ENCODE measurements at places on chromosomes 3 and 15.

GRCh38 chr3:13588221-13588701, 39.3 kb downstream of the FBLN2 start:
- no peak for DNase-seq

DNA sequence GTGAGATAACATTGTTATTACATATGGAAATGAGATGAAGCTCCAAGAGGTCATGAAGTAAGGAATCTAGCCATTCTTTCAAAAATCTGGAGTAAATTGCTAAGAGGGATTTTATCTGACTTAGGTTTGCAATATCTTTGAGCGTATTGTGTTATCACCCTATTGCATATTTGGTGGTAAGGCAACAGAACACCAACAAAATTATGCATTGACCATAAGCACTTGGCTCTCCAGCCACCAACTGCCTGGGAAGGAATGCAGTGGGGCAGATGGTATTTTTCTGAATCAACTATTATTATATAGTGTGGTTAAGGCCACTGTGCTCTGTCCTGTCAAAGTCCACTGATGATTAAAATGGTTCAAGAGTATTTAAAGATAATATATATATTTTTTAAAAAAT, 287.9 kb upstream of the SEMA6D start:
- no peak for DNase-seq

DNA sequence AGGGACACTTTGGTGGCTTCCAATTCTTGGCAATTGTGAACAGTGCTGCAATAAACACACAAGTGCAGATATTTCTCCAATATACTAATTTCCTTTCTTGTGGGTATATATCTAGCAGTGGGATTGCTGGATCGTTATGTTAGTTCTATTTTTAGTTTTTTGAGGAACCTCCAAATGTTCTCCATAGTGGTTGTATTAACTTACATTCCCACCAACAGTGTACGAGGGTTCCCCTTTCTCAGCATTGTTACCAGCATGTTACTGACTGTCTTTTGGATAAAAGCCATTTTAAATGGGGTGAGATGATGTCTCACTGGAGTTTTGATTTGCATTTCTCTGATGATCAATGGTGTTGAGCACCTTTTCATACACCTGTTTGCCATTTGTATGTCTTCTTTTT, 92.8 kb downstream of the DAPK2 start:
- DNase-seq = no peak

DNA sequence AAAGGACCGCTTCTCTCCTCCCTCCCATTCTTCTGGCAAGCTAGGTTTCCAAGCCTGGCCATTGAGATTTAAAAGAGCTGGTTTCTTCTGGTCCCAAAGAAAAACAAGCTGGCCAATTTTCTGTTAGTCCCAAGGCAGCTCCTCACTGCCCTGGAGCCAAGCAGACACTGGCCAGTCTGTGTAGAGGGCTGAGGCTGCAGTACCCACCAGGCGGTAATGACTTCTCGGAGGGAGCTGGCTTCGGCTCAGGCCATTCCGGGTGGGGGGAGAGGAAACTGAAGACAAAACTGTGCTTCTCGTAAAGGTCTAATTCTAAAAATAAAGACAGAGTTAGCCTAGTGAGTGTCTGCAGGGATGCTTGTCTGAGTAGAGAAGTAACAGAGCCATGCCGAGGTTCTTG, 78.5 kb upstream of the SMAD3 start:
- DNase-seq = no peak

GRCh38 chr3:132311841-132312240, 5.4 kb upstream of the ACP3 start:
- DNase-seq = no peak

DNA sequence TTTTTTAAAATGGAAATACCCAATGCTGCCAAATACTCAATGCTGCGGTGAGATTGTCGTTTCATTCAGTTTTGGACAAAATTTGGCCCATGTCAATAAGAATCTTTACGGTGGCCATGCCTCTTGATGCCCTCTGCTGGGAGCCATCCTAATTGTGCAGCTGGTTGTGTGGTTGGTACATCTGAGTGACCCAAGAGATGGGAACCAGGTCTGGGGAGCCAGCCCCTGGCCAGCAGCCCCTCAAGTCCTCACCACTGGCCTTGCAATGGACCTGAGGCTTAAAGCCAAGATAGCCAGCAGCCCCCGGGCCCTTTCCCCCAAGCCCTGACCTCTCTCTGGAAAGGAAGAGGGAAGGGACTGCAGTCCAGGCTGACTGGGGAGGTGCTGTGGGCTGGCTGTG, 36.4 kb upstream of the ESYT3 start:
- no peak for DNase-seq

DNA sequence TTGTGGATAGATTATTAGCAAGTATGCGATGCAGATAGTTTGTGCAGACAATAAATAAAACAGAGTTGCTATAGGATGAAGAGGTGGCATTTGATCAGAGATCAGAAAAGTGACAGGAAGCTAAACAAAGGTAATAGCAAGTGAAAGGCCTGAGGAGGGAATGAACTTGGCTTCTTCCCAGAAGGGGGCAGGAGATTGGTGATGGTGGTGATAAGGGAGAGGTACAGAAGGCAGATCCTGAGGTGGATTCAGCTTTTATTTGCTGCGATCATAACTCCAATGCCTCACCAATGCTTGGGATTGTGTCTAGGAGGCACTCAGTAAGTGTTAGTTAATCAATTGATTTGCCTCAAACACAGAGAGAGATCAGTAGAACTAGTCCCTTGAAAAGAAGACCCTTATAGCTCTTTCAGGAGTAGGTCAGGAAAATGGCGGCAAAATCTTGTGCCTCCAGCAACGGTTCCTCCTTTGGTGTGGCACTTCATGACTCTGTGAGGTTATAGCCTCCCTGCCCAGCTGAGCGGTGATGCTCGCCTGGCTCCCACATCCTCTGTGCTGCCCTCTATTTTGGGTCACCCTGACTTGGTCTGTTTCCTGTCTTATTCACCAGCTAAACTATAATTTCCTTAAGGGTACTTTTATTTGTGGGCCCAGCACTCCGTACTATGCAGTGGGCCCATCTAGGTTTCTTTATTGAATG, 37.5 kb downstream of the TGFBR2 start:
- DNase-seq = no peak

GRCh38 chr3:155070932-155071387, 9.2 kb upstream of the MME start:
- DNase-seq = no peak

GRCh38 chr3:45075821-45076625, 49.9 kb downstream of the CLEC3B start:
- DNase-seq = no peak

DNA sequence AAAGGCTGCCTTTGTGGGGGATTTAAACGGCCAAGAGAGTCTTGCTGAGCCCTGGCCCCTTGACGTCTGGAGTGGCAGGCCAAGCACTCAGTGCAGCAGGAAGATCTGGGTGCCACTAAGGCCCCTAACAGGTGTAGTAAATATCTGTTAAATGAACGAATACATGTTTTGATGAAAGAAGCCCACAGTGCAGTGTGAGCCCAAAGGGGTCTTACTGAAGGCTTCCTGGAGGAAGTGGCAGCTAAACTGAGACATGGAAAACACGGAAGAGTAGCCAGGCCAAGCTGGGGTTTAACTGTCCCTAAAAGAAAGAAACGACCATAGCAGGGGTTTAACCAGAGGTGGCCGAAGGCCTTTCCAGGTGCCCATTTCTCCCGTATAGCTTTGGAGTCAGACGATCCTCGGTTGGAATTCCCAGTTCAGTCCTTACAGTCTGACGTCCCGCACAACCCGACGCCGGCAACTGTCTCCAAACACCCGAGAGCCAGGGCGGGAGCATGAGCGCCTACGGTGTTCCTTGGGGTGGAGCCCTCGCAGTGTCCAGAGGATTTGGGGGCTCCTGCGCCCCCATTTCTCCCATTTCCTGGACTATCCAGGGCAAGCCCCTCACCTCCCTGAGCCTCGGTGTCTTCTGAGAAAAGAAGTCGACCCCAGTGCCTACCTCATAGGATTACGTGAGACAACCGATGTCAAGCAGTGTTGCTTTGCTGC, 910 bp upstream of the ABHD6 start:
- DNase-seq = no peak

DNA sequence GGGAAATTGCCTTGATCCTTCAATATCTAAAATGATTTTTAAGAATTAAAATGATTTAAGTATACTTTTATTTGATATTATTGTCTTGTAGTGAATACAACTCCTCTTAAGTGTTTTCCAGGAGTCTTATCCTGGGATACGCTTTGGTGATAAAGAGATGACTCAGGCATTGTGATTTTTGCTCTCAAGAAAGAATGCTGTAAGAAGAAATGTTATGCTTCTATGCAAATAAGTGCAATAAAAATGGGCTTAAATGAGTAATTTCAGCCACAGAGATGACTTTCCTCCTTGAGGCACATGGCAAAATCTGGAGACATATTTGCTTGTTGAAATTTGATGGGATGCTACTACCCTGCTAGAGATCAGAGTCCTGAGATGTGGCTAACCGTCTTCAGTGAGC, 358.6 kb upstream of the BCHE start:
- DNase-seq = no peak

GRCh38 chr3:191382661-191383060, 52.3 kb upstream of the UTS2B start:
- DNase-seq = no peak

GRCh38 chr3:171591070-171591469, 130.9 kb upstream of the TNIK start:
- DNase-seq = no peak

GRCh38 chr15:26805470-26805869, 32.6 kb upstream of the GABRB3 start:
- no peak for DNase-seq

- no peak for DNase-seq
Measured at GRCh38 chr3:156497326-156497725, 57.6 kb downstream of the SSR3 start.

- no peak for DNase-seq
Measured at GRCh38 chr3:58824285-58824684, 157.7 kb upstream of the FAM3D start.

GRCh38 chr15:99878835-99879234, 145.6 kb upstream of the LYSMD4 start:
- DNase-seq = no peak

DNA sequence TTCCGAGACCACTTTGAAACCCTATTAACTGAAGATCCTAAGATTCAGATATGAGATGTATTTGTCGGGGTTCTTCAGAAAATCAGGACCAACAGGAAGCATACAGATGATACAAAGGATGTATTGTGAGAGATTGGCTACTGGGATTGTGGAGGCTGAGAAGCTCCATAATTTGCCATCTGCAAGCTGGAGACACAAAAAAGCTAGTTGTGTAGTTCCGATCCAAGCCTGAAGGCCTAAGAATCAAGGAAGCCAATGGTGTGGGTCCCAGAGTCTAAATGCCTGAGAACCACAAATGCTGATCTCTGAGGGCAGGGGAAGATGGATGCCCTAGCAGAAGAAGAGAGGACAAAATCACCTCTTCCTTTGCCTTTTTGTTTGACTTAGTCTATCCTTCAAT, 10.9 kb upstream of the PLSCR1 start:
- DNase-seq = no peak

GRCh38 chr15:36617529-36618196, 38.2 kb downstream of the CDIN1 start:
- DNase-seq = no peak

GRCh38 chr3:141441381-141442364, 45.2 kb upstream of the RASA2 start:
- DNase-seq = peak; percentile 81

DNA sequence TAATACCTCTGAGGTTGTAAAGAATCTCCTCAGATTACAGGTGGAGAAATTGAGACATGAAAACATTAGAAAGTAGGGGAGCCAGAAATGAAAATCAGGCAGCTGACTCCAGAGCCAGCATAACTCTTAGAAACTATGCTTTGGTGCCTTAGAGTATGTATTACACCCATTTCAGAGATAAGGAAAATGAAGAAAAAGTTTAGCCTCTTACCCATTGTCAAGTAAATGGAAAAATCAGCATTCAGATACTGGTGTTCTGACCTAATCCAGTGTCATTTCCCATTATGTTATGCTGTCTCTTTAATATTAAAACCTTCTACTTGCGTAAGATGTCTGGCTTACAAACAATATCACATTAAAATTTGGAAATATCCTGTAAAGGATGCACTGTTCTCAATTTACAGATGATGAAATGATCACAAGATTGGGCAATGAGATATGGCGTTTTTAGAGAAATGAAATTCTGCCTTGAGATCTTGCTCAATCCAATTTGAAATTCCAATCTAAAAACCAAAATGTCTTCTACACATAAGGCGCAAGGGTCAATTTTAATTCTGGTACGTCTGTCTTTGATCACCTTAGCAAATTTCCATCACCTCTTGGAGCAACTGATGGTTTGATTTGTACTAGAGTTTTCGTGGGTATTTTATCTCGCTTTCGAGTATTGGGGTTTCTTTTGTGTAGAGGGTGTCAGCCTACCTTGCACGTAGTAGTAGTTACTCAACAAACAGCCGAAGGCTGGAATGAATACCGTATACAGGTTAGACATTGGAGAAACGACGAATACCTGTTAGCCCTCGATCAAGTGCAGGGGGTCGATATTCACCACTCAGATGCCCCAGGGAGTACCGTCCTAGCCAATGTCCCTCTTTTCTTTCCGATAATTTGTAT, 902 bp upstream of the ZCWPW2 start:
- DNase-seq = no peak

DNA sequence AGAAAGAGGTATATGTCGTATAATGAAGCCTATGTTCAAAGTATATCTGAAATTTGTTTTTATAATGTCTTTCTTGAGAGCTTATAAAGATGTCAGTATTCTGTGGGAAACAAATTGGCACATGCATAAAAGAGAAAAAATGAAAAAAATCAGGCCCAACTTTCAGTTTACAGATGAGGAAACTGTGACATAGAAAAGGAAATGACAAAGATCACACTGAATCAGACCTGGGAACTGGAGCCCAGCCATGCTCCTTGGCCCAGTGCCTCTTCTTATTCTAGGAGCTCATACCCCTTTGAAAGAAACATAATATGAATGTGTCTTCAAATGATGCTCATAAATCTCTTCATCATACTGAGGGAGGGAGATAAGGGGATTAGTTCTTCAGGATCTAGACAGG, 48.4 kb downstream of the TMEM44 start:
- no peak for DNase-seq

- no peak for DNase-seq
Measured at GRCh38 chr15:29624271-29624670, 198.0 kb downstream of the TJP1 start.

DNA sequence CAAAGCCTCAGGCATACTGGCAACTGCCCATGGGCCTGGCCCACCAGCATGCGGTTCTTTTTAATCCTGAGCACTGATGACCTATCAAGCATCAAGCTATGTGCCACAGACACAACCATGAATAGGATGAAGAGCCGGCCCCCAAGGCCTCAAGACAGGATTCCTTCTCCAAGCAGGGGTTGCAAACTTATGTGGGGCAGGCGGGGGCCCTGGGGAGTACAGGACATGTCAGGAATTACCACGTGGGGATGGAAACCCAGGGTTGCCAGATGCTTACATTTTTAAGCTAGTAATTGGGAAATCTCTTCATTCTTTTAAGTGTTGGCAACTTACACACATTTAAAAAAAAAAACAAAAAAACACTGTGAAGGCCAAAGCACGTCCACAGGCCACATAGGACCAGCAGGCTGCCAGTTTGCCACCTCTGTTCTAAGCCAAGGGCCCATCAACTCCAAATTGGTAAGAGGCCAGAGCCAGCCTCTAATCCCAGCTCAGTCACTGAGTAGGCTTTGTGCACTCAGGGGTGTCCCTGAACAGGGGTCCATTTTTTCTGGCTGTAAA, 32.8 kb downstream of the BDH1 start:
- DNase-seq = no peak
